ENCODE measurements at places on chromosomes 12 and 14. TPM values are rescaled to one million over a fixed set of nuclear protein-coding genes. Genes with fewer than 3 reads are reported as not detected.
A peak's percentile ranks its signal among the peaks of the same experiment; 100 is the strongest.

DNA sequence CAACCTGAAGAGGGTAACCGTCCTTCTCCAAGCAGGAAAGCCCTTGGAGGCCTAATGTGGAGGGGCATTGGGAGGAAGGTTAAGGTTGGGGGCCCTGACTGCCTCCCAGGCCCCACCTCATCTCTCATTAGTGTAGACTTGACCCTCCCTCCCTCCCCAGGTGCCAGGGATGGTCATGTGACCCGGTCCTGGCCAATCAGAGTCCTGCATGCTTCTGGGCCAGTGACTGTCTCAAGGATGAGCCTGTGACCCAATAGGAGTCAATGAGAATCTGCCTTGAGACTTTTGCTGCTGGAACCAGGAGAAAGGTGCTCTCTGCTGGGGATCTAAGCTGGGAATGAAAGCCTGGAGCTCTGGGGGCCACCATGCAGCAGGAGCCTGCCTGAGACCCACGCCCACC lies 70.8 kb downstream of the NCOR2 start:
- H3K36me3 ChIP-seq: peaks cover 4% of the 10 kb centered on the region
- H3K4me1 ChIP-seq: peaks cover 49% of the 10 kb centered on the region
- no peaks in the 10 kb centered on the region for H3K27me3 ChIP-seq
- no peak overlapping the region for H3K4me3 ChIP-seq

DNA sequence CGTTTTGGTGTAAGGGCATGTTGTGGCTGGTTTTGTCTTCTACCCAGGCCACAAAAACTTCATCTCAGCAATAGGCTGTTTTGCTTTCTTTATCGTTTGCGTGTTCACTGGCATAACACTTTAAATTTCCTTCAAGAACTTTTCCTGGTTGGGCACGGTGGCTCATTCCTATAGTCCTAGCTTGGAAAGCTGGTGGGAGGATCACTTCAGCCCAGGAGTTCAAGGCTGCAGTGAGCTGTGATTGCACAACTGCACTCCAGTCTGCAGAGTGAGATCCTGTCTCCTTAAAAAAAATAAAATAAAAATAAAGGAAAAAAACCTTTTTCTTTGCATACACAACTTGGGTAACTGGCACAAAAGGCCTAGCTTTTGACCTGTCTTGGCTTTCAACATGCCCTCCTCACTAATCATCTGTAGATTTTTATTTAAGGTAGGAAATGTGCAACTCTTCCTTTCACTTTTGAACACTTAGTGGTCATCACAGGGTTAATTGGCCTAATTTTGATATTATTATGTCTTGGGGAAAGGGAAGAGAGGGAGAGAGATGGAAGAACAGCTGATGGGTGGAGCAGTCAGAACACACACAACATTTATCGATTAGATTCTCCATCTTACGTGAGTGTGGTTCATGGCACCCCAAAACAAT lies 78.9 kb upstream of the PSMA6 start:
- H3K27ac ChIP-seq: no peak overlapping the region
- H3K4me3 ChIP-seq: no peak overlapping the region
- no peaks in the 10 kb centered on the region for H3K36me3 ChIP-seq

- no peak overlapping the region for H3K4me3 ChIP-seq
- peak; percentile 54 for DNase-seq
- H3K36me3 ChIP-seq: no peaks in the 10 kb centered on the region
- H3K27me3 ChIP-seq: no peaks in the 10 kb centered on the region
Measured at GRCh38 chr14:57199921-57200320, 68.8 kb downstream of the EXOC5 start.

DNA sequence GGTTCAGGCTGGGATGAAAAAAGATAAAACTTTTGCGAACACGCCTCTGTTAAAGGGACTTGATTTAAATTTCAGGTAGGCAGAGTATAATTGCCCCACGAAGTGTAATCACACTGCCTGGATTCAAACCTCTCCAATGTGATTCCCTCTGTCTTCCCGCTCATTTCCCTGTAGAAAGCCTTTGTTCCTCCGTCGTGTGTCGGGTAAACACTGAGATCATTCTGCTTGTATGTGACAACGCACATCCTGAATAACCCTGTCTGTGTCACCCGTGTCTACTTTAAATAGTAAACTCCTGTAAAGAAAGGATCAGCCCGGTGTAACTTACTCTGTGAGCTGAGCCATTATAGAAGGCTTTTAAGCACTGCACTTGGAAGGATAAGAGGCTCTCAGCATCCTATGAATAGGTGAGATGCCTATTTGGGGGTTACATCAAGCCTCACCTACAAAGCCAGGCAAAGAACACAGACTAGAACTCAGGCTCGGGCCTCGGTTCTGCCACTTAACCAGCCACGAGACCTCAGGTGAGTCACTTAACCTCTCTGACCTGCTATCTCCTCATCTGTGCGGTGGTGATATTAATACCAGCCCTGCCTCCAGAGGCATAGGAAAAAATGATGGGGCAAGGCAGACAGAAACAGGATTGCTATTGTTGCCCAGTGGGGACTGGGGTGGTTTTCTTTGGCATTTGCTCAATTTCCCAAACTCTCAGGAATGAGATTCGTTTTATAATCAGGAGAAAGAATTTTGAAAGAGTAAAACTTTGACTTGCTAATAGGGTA lies 74.2 kb downstream of the RBM19 start:
- H3K4me1 ChIP-seq: peaks cover 13% of the 10 kb centered on the region
- H3K36me3 ChIP-seq: no peaks in the 10 kb centered on the region
- no peak overlapping the region for H3K4me3 ChIP-seq

GRCh38 chr12:51793201-51793600 lies 55.3 kb downstream of the FIGNL2 start:
- peaks cover 10% of the 10 kb centered on the region for H3K4me1 ChIP-seq
- H3K27ac ChIP-seq: no peak overlapping the region
- no peaks in the 10 kb centered on the region for H3K27me3 ChIP-seq
- DNase-seq: peak; percentile 77
- H3K4me3 ChIP-seq: no peak overlapping the region

GRCh38 chr12:9334041-9334692 lies 126.0 kb upstream of the PZP start:
- peak; percentile 18 for DNase-seq
- no peaks in the 10 kb centered on the region for H3K36me3 ChIP-seq
- no peak overlapping the region for H3K4me3 ChIP-seq
- no peaks in the 10 kb centered on the region for H3K27me3 ChIP-seq

GRCh38 chr12:117111386-117111785 lies 12.2 kb upstream of the TESC start:
- no peaks in the 10 kb centered on the region for H3K4me1 ChIP-seq
- H3K27me3 ChIP-seq: peaks cover 5% of the 10 kb centered on the region
- no peak overlapping the region for H3K27ac ChIP-seq
- no peak overlapping the region for H3K4me3 ChIP-seq
- no peak for DNase-seq

DNA sequence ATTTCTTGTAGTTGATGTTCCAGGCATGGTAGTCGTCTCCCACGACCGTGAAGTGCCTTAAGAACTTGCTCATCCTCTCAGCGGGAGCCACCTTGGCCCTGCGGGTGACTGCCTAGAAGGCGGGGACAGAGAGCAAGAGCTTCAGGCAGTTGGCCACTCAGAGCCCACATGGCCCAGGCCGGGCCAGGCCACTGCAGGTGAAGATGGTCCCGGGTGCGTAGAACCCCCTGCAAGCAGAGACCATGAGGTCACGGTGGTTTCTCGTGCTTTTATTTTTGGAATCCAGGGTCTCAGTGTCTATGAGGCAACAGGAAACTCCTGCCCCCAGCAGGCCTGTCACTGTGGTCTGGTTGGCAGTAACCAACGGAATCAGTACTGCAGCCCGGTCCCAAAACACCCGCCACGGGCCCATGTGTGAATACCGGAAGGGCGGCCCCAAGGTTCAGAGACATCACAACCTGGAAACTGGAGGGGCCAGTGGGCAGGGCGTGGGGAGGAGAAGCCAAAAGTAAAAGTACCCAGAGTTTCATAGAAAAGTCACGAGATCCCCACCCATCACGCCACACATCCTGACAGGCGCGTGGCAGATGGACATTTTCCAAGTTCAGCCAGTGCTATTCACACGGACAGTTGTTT lies 27.5 kb downstream of the HVCN1 start:
- DNase-seq: no peak
- no peak overlapping the region for H3K27ac ChIP-seq
- H3K36me3 ChIP-seq: no peaks in the 10 kb centered on the region

DNA sequence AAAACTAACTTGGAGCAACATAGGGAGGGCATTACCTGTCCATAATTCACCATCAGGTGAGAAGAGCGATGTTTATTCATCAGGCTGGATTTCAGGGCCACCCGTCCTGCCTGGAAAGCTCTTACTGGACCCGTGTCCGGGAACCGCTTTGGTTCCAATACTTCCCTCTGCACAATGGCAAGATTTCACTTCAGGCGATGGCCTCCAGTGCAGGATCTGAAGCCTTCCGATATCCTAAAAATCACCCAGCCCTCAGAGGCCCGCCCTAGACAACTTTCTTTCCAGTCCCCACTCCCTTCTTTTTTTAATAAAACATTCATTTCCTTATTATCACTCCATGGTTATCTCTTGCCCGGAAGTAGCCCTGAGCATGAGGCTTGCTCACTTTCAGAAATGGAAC lies 92.5 kb downstream of the BCL11B start:
- H3K27ac ChIP-seq: no peak overlapping the region
- no peak for DNase-seq
- H3K36me3 ChIP-seq: no peaks in the 10 kb centered on the region
- H3K27me3 ChIP-seq: no peaks in the 10 kb centered on the region

GRCh38 chr14:56172571-56172971 lies 54.4 kb downstream of the PELI2 start:
- DNase-seq: peak; percentile 88
- no peaks in the 10 kb centered on the region for H3K27me3 ChIP-seq
- no peak overlapping the region for H3K4me3 ChIP-seq
- H3K36me3 ChIP-seq: no peaks in the 10 kb centered on the region
- peaks cover 17% of the 10 kb centered on the region for H3K4me1 ChIP-seq

SLC48A1 gene
- total RNA-seq: 23.8 TPM

MARCHF9 gene
- 11.3 TPM for total RNA-seq

KRT71 gene
- total RNA-seq: not detected

All from astrocyte (in vitro differentiated cells and primary cell).